NCI-H2107 (cell line): ENCODE measurements at places on chromosomes 3 and 15.

DNA sequence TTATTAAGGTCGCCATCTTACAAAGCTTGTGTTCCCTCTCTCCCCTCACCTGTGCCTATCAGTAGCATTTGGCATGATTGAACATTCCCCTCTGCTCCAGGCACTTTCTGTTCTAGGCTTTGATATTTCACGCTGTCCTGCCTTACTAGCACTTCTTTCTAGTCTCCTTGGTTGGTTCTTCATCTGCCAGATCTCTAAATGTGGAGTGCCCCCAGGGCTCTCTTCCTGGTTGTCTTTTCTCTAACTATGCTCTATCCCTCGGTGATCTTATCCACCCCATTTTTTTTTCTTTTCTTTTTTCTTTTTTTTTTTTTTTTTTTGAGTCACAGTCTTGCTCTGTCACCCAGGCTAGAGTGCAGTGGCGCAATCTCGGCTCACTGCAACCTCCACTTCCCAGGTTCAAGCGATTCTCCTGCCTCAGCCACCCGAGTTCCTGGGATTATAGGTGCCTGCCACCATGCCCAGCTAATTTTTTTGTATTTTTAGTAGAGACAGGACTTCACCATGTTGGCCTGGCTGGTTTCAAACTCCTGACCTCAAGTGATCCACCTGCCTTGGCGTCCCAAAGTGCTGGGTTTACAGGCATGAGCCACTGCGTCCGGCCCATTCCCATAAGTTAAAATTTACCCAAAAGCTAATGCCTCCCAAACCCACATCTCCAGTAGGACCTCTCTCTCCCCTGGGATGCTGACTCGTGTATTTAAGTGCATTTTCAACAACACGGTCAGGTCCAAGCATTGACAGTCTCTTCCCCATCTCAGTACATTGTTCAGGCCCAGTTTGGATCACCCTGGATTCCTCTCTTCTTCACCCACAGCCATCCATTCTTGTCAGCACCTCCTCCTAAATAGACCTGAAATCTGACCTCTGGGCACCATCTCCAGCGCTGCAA is 5.2 kb downstream of the NUSAP1 start:
- no peak for DNase-seq

DNA sequence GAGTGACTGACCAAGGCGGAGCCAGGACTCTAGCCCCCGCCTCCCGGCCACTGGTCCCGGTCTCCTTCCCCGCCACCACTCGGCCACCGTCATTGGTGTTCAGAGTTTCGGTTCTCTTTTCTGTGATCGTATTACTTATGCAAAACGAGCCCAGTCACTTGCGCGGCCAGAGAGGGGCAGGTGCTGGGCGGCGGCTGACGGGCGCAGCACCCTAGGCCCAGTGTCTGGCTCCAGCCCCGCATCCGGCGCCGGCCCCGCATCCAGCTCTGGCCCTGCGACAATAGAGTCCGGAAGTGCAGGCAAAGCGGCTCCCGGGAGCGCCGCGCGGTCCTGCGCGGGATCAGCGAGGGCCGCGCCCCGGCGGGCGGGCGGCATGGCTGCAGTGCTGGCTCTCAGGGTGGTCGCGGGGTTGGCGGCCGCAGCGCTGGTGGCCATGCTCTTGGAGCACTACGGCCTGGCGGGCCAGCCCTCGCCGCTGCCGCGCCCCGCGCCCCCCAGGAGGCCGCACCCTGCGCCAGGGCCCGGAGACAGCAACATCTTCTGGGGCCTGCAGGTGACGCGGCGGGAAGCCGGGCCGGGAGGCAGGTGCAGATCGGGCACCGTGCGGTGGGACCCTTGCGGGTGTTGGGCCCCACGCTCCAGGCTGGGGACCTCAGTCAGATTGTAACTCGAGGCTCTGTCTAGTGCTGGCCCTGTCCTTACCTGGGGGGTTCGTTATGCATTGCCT is at the start of gene TMEM62:
TMEM62 (plus strand) TSS at position 157 of the 727 bp plus-strand sequence; CDS start at position 374, 217 bp downstream.
- DNase-seq, result no peak

DNA sequence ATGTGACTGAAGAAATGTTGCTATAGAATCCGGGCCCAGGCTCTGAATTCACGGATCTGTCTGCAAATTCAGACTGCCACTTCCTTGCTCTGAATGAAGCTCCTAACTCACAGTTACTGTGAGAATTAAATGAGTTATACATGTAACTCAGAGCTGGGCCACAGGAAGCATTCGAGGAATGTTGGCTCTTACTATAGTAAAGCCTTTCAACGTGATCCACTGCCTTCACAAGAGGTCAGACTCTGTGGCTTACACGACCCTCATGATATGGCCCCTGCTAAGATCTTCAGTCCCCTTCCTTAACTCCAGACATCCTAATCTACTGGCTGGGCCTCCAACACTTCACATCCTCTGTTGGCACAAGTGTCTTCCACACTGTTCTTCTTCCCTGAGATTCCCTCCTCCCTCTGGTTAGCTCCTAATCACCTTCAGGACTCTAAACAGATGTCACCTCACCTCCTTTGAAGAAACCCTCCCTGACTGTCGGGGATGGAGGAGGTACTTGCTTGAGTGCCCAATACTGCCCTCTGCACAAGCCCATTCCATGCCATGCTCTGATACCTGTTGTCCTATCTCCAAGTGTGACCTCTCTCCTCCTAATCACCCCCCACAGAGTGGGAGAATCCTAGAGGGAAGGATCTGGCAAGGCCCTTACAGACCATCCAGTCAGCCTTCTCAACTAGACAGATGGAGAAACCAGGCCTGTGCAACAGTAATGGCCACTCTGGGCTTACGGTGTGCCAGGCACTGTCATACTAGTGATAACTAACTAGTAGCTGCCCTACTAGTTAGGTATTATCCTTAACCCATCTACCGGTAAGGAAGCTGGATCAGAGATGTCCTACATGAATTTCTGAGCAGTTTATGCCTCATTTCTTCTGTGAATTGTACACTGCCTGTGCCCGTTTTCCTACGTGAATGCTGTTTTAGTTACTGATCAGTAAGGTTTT is 1.3 kb downstream of the ACTR8 start:
- no peak for DNase-seq

DNA sequence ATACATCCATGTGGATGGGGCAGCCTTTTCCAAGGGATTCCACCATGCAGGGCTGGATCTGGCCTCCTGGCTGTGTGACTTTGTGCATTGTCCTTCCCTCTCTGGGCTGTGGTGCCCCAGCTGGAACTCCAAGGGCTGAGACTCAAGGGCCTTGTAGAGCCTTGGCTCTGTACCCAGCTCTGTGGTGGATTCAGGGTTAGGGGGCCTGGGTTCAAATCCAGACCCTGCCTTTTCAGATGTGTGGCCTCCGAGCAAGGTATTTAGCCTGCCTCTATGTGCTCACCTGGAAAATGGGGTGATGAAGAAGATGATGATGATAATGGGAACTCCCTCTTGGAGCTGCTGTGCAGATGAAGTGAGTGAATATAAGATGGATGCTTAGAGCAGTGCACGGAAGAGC is 161.9 kb downstream of the WNT7A start:
- no peak for DNase-seq

- DNase-seq, result no peak
Measured at GRCh38 chr3:131561511-131561910, 58.7 kb upstream of the MRPL3 start.

- no peak for DNase-seq
Measured at GRCh38 chr3:52281981-52282801, 3.7 kb upstream of the WDR82 start.

DNA sequence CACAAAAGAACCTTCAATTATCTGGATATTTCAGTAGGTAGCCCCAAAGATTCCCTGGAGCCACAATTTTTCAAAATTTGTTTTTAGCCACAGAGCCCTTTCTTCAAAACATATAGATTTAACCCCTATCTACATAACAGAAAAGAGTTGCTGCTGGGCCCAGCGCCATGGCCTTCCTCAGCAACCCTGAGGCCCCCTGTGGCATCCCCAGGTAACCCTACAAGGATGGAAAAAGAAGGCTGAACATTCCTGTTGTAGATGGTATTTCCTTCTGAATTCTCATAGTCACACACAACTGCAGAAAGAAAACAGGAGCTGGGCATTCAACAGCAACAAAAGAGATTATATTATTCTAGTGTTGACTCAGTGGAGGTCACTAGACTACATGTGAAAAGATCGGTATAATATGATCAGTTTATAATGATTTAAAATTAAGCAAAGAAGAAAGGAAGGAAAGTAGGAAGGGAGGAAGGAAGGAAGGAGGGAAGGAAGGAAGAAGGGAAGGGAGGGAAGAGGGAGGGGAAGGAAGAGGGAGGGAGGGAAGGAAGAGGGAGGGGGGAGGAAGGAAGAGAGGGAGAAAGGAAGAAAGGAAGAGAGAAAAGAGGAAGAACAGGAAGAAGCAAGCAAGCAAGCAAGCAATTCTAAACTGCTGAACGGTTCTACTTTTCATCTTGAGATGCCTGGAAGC is 342.5 kb upstream of the NR2F2 start:
- no peak for DNase-seq

GRCh38 chr3:181609030-181609767 is 102.5 kb upstream of the SOX2 start:
- DNase-seq, result no peak

DNA sequence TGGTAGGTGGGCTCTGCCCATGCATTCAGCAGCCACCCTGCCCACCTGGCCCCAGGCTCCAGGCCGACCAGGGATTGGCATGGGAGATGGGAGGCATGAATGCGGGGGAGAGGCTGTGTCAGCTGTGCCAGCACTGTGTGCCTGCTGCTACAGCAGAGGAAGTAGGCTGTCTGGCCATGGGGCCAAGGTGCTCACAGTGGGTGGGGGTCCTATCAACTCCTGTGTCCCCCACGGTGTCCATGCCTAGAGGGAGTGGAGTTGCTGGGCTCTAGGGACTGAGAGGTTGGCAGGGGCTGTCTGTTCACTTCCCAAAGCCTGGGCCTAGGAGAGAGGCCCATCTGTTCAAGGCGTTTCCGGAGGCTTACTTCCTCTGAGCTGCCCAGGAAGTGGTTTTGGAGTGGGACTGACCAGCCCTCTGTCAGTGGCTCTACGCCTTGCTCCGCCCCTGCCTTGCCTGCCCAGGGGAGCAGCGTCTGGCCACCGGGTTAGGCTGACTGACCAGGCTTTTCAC is 5.8 kb downstream of the PRKCD start:
- no peak for DNase-seq

DNA sequence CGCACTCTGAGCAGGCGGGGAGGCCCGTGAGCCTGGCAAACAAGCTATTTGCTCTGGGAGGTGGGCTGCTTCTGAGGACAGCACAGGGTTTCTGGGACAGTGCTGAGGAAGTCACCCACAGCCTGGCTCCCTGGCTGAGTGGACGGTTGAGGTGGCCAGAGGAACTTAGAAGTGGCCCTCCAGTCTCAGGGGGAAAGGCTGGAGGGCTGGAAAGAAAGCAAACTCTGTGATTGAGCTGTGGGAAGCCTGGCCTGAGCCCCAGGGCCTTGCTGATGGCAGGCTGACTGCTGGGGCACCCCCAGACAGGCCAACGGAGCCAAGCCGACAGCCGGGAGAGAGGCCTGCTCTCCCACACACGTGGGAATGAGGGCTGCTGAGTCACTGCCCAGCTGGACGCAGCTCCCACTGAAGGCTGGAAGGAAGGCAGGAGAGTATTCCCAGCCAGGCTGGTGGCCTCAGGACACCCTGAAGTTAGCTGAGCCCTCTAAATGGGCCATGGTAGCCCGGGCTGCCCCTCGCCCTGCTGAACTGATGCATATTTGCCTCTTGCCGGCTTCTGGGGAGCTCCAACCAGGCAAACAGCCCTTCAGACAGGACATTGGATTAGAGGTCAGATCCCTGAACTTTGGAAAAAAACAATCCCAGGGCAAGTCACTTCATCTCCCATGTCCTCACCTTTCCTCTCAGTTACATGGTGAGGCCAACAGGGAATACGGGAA is 98.0 kb upstream of the TLE3 start:
- DNase-seq, result no peak

- DNase-seq, result no peak
Measured at GRCh38 chr3:94011233-94011711, 17.1 kb downstream of the STX19 start.

DNA sequence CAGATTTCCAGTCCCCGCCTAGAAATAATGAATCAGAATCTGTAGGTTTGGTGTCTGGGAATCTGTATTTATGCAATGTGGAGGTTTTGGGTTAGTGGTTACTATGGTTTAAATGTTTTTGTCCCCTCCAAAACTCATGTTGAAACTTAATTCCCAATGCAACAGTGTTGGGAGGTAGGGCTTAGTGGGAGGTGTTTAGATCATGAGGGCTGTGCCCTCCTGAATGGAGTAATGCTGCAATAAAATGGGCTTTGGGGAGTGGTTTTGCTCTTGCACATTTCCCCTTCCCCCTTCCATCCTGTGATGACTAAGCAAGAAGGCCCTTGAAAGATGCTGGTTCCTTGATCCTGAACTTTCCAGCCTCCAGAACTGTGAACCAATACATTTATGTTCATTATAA is 9.2 kb upstream of the RFC4 start:
- DNase-seq, result no peak

DNA sequence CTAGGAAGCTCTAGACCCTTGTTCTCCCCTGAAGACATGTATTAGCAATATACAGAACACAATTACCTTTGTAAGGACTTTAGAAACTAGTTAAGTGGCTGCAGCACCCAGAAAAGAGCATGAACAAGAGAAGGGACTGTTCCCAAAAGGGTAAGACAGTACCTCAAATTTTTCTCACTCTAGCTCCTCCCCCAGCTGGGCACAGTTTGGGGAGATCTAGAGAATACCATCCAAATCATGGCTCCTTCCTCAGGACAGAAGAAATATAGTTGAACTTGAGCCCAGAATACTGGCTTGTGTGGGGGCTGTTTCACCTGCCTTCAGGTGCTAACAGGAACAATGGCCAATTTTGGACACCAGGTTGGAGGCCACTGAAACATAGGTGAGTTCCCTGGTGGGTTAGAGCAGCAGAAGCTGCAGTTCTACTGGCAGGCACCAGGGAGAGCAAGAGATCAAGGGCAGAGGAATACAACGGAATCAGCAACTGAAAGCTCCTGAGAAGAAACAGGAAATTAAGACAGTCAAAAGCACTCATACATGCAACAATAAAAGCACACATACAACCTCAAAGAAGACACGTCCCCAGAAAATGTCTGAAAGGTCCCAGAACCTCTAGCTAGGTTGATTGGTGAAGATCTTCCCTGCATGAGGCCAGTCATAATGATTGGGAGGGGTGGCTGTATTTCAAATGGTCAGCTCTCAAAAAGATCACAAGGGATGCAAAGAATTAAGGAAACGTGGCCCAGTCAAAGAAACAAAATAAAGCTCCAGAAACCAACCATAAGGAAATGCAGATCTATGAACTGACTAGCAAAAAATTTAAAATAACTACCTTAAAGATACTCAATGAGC is 104.9 kb upstream of the ASB14 start:
- DNase-seq, result no peak
